NCI-H1930 (cell line): ENCODE measurements at places on chromosomes 3 and 15.

DNA sequence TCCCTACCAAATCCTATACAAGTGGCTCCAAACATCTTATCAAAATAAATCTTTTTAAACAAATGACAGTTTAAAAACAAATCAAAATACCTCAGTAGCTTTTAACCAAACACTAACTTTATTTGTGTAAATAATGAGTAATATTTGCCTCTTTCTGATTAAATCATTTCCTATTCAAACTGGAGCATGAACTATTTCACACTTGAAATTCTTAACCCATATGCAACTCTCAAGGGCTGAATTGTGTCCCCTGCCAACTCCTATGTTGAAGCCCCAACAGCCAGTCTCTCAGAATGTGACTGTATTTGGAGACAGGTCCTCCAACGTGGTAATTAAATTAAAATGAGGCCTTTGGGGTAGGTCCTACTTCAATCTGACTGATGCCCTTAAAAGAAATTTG, 55.9 kb upstream of the MCTP2 start:
- DNase-seq: no peak

DNA sequence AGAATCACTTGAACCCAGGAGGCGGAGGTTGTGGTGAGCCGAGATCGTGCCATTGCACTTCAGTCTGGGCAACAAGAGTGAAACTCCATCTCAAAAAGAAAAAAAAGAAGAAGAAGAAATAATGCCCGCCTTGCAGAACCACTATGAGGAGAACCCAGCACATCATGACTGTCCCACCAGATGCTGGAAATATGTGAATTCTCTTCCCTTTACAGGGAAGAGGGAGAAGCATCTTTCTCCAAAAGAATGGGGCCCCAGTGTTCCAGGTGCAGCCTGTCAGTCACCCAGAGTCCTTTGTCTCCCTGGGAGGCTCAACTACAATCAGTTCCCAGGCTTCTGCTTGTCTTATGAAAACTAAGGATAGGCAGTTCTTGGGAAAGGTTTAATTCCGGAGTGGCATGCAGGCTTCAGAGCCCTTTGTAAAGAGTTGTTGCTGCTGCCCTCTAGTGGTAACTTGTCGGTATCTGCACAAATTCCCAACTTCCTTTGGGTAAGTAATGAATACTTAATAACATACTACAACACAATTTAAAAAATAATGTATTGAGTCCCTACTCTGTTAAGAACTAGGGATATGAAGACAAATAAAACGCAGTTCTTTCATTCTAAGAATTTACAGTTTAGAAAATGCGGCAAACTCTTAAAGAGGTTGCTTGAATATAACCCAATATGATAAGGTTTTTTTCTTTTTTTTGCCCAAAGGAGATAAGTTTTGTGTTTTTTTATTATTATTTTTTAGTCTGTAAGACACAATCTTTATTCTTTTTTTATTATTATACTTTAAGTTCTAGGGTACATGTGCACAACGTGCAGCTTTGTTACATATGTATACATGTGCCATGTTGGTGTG, 18.6 kb upstream of the TICRR start:
- peak; percentile 2 for DNase-seq

DNA sequence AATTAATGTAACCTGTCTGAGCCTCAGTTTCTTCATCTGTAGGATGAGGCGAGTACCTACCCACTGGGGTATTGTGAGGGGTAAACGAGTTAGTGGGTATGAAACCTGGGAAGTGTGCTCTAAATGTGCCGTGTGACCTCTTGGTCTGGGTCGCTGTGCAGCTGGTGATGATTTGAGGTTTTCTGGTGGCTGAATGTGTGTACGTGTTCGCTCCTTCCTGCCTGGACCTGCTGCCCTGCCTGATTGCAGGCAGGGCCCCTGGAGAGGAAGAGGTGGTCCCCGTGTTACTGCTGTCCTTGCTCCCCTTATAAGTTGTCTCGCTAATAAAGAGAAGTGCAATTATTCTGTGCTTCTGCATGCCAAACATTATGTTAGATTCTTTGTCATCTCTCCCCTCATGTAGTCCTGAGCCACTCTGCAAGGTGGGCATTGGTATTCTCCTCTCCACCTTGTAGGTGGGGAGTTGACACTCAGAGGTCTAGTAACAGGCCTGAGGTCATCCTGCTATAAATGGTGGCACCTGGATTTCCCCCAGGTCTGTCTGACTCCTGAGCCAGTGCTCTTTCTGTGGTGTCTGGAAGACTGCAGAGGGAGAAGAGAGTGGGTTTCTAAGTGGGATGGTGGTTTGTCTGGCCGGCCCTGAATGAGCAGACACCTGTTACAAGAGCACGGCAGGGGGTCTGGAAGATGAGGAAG, 15.7 kb downstream of the PDIA5 start:
- DNase-seq: no peak

- no peak for DNase-seq
Observed at GRCh38 chr15:72285927-72286516, 13.7 kb upstream of the PARP6 start.

GRCh38 chr15:99603828-99604227, 38.0 kb downstream of the MEF2A start:
- DNase-seq: no peak

DNA sequence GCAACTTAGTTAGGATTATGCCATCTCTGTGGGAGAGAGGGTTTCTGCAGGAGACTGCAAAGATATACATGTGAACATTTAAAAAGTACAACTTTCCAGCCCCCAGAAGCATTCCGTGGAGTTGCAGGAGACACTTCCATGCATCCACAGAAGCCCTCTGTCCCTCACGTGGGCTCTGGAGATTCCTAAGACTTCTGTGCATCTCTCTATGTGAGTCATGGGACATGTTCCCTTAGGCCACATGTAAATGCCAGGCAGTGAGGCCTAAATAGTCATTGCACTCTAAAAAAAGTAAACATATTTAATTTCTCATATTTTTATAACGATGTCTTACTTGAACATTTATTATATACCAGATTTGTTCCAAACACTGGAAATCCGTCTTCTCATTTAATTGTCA, 126.5 kb upstream of the ROPN1 start:
- no peak for DNase-seq

DNA sequence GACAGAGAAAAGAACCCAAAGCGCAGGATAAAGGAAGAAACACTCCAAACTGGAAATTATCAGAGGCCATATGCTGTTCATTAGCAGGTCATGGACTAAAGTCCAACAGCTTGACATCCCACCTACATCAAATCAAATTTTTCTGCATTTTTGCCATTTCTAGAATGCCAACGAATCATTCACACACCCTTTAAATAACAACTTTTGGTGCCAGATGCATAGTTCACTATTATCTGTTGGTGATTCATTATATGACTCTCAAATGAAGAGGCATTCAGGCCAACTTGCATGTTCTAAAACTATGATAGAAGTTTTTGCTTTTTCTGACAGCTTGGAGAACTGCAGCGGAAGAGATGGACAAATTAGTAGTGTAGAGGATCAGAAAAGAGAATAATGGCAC, 529.8 kb upstream of the NAALADL2 start:
- DNase-seq: no peak

- no peak for DNase-seq
Observed at GRCh38 chr3:12984023-12984823, 89.0 kb downstream of the IQSEC1 start.

- DNase-seq: no peak
Observed at GRCh38 chr3:118803096-118803476, 231.6 kb downstream of the IGSF11 start.

- DNase-seq: no peak
Observed at GRCh38 chr3:176969506-176969905, 227.8 kb downstream of the TBL1XR1 start.

- no peak for DNase-seq
Observed at GRCh38 chr3:195563317-195563716, 20.2 kb upstream of the PPP1R2 start.

DNA sequence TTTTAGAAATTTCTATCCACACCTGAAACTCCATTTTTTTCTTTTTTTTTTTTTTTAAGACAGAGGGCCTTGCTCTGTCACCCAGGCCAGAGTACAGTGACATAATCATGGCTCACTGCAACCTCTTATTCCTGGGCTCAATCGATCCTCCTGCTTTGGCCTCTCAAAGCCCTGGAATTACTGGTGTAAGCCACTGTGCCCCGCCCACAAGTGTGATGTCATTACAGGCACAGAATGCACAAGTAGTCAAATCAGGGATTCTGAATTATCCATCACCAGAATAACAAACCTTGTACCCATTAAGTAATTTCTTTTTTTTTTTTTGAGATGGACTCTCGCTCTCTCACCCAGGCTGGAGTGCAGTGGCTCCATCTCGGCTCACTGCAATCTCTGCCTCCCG, 1.9 kb downstream of the UQCRC1 start:
- no peak for DNase-seq

DNA sequence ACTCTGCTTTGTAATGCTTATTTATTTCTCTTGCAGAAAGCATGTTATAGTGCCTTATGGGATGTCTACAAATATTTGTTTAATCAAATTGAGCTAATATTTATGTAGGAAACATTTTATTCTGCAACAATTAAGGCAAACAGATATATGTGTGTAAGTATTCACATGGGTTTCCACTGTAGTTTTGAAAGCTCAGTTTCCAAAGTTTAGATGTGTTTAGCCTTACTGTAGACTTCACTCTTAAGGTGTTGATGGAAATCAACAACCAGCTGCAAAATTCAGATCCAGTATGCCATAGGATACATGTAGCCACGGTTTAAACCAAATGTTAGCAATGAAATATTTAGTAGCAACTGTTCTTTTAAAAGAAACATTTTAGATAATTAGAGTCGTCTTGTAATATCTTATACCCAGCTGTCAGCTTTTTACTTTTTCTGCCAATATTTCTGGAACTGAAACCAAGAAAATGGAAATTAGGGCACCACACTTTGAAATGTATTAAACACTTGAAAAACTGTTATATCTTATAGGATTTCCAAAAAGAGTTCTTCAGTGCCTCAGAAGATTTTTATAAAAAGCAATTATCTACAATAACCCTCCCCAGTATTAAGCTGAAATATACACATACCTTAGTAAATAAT, 18.5 kb downstream of the PIK3CA start:
- DNase-seq: no peak

DNA sequence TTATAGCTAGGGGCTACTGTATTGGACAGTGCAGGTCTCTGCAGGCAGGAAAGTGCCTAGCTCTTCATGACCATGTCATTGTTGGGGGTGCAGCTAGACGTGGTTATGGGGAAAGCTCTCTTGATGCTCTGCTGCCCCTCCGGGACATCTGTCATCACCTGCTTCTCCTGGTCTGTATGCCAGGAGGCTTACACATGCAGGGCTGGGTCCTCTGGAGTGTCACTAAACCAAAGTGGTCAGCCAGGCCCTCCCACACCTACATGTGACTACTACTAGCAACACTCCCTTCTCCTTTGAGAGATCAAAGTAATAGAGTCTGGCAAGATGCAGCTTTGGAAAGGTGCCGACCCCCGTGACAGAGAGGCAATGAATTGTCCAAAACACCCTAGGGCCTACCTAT, 98.5 kb downstream of the SST start:
- no peak for DNase-seq

- no peak for DNase-seq
Observed at GRCh38 chr15:76996526-76997401, 1.8 kb downstream of the PSTPIP1 start.

DNA sequence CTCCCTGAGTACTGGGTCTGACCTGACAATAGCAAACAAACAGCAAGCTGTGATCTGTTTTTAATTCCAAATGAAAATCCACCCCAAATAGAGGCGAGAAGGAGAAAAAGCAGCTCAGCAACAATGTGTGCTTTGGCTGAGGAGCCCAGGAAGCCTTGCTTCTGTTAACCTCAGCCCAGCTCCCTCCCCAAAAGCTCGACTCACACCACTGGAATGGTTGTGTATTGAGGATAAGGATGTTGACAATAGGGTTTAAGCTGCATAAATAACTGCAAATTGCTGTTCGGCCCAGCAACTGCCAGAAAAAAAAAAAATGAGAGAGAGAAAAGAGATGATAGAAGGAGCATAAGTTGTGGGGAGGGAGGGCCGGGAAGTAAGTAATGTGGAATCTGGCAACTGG, 104.0 kb upstream of the TBC1D5 start:
- no peak for DNase-seq

DNA sequence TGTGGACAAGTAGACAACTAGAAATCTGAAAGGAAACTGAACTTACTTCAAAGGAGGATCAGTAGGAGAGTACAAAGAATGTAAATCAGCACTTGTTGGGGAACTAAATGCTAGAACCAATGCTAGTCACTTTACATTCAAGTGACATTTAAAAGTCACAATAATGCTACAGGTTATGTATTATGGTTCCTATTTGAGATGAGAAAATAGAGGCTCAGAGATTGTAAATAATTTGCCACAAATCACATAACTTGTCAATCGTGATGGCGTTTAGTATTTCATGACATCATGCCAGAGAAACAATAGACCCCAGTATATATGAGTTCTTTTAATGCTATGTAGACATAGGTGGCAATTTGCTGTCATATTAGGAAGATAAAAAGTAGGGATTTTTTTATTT, 467.8 kb upstream of the CBLB start:
- DNase-seq: no peak

GRCh38 chr15:100159436-100159835, 182.3 kb downstream of the ADAMTS17 start:
- DNase-seq: no peak

- no peak for DNase-seq
Observed at GRCh38 chr3:138941259-138941885, 5.6 kb downstream of the FOXL2 start.
